ENCODE measurements at places on chromosomes 2 and 18. TPM values are rescaled to one million over a fixed set of nuclear protein-coding genes. Genes with fewer than 3 reads are reported as not detected.

- peak; percentile 92 for DNase-seq
These were observed 115.0 kb downstream of the ZBTB7C start for GRCh38 chr18:48293954-48294898.

GRCh38 chr2:187509667-187510417 is 44.4 kb downstream of the TFPI start:
- no peak for DNase-seq

- no peak for DNase-seq
These were observed 68.3 kb upstream of the MRPS9 start for GRCh38 chr2:104969564-104969963.

DNA sequence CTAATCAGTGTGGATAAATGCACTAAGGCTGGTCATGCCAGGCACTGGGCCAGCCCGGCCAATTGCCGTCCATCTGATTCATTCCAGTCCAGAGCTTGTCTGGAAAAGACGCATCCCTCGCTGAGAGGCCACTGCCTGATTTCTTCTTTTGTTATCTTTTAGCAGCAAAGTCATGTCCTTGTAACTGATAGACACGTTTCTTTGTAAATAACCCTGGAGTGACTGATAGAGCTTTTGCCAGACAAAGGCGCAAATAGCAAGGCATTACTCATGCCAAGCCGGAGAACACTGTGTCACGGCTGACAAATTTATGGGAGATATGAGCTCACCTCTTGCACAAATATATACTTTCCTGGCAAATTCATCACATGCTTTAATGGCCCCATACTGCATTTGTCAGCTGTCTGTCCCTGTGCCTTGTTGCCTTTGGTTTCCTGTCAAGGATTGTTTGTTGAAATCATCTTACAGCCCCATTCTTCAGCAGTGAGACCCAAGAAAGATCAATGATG is 164.4 kb downstream of the ETAA1 start:
- DNase-seq = no peak

- peak; percentile 81 for DNase-seq
These were observed 21.7 kb upstream of the LCLAT1 start for GRCh38 chr2:30425326-30425725.

DNA sequence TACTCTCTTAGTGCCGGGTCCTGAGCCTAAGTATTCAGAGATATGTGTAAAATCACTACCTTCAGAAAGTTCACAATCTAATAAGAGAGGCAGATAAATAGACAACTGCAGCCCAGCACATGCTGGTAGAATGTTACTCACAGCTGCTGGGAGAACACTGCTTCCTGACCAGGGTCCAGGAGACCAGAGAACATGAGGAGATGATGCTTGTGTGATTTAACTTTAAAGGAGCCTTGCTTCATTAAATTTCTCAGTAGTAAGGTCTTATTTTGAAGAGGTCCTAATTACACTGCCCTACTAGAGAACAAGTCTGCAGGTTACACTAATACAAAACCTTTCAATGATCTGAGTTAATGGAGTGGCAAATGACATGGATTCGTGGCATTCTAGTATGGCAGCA is 209.9 kb upstream of the TRIB2 start:
- DNase-seq = no peak

- no peak for DNase-seq
These were observed 195.7 kb downstream of the CDH20 start for GRCh38 chr18:61528961-61529360.

- peak; percentile 17 for DNase-seq
These were observed 457.7 kb downstream of the CBLN2 start for GRCh38 chr18:72086421-72086820.

DNA sequence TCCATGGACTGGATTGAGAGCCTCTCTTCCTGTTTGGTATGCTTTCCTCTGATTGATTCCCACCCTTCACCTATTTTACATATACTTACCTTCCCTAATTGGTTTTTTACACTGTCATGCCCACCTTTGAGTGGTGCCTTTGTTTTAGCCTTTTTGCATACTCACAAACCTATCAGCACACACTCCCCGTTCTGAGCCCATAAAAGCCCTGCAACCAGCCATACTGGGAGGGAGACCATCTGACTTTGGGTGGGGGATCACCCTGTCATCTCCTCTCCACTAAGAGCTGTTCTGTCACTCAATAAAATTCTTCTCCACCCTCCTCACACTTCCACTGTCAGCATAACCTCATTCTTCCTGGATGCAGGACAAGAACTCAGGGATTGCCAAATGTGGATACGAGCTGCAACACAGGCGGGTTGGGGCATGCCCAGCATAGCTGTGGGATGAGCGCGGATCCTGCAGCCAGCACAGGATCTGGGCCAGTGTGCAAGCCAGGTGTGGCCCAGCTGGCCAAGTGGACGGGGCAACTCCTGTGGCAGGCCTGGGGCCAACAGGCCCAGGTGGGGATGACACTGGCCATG is 9.4 kb upstream of the MOB1A start:
- peak; percentile 29 for DNase-seq

GRCh38 chr2:2708575-2709430 is 377.7 kb upstream of the MYT1L start:
- no peak for DNase-seq

ACMSD gene
- total RNA-seq = not detected

IL36B gene
- not detected for total RNA-seq

POMC gene
- 3.5 TPM for total RNA-seq

SRBD1 gene
- total RNA-seq = 18.8 TPM

SLC25A12 gene
- 25.6 TPM for total RNA-seq

CD302 gene
- total RNA-seq = 18.1 TPM
